ENCODE measurements at places on chromosomes 16 and 17. TPM values are rescaled to one million over a fixed set of nuclear protein-coding genes. Genes with fewer than 3 reads are reported as not detected.
A peak's percentile ranks its signal among the peaks of the same experiment; 100 is the strongest.

DNA sequence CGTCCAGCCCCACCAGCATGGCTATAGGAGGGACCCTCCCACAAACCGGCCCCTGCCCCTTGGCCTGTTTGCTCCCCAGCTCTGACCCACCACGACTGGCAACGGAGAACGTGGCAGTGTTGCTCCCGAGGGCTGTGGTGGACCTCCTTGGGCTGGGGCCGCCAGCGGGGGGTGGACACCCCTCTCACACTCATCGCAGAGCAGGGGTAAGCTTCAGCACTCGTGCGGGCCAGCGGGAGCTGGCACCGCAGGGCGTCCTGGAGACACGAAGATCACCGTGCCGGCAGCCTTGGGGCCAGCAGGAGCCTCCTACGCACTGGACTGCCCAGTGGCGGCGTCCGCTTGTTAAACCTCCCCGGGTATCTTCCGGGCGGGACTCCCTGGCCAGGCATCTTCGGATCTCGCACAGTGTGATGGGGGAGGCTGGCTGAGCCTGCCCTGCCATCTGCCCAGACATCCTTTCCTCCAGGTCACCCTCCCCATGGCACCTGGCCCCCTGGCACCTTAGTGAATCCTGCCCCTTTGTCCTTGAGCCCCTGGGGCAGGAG lies 53.5 kb downstream of the ABR start:
- H3K27ac ChIP-seq, result no peak overlapping the region
- peaks cover 9% of the 10 kb centered on the region for H3K4me1 ChIP-seq

DNA sequence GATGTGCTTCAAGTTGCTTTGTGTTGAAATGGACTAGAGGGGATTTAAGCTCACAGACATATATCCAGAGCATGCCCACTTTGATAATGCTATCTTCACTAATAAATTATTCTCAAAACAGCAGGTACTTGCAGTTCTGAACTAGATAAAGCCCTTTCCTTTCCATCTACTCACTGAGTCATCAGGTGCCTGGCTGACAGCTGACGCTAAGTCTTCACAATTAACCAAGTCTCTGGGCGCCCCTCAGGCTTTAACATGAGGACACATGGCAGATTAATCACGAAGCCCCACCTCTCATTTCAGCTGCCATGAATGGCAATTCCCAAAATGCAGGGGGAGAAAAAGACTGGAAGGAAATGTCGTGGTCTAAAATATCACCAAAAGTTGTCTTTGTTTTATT lies 29.5 kb upstream of the CRISPLD2 start:
- no peaks in the 10 kb centered on the region for H3K4me1 ChIP-seq
- H3K27ac ChIP-seq, result no peak overlapping the region
- H3K27me3 ChIP-seq, result no peaks in the 10 kb centered on the region
- no peak for DNase-seq

DNA sequence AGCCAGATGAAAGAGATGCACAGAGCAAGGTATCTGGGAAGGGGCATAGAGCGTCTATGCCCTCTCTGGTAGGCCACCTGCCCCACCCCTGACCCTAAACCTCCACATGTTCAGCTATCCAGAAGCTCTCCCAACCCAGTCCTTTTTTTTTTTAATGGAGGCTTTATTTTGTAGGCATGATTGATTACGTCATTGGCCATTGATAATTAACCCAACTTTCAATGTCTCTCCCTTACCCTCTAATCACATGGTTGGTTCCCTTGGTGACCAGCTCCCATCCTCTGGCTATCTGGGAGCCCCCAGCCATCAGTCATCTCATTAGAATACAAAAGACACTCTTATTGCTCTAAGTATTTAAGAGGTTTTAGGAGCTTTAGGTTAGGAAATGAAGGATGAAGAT lies 14.3 kb upstream of the CES5A start:
- no peaks in the 10 kb centered on the region for H3K36me3 ChIP-seq
- H3K27me3 ChIP-seq, result no peaks in the 10 kb centered on the region
- H3K4me3 ChIP-seq, result no peak overlapping the region

DNA sequence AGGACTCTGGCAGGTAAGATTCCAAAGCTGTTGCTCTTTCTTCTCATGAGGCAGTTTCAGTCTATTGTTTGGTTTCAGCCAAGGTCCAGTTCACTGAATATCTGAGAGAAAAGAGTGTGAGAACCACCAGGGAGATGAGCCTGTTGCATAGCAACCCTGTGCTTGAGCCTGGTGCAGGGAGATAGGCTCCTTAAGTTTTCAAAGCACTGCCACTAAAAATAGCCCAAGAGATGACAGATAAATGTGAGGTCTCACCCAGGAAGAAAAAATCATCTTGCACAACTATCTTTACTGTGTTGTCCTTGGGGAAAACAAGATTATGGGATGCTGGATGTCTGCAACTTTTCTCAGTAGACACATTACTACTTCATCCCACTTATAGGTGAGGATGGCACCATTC lies 26.2 kb upstream of the NUDT7 start:
- DNase-seq, result no peak
- H3K4me1 ChIP-seq, result no peaks in the 10 kb centered on the region
- no peaks in the 10 kb centered on the region for H3K36me3 ChIP-seq
- H3K4me3 ChIP-seq, result no peak overlapping the region

DNA sequence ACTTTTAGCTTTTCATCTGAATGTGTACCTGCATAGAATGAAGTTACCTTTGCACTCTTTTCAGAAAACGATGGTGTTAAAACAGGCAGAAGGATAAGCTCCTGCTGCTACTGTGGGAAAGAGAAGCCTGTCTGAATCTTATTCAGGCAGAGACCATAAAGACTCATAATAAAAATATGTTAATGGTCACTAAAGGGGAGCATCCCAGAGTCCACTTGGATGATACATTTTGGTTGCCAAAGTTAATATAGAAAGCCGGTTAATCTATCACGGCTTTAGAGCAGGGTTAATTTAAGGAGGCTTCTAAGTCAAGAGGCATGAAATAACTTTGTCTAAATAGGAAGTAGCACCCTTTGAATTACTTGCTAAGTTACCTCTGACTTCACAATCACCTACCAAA lies 2.9 kb downstream of the MARCHF10 start:
- H3K36me3 ChIP-seq, result no peaks in the 10 kb centered on the region
- DNase-seq, result no peak
- no peaks in the 10 kb centered on the region for H3K4me1 ChIP-seq
- no peak overlapping the region for H3K27ac ChIP-seq
- no peak overlapping the region for H3K4me3 ChIP-seq

DNA sequence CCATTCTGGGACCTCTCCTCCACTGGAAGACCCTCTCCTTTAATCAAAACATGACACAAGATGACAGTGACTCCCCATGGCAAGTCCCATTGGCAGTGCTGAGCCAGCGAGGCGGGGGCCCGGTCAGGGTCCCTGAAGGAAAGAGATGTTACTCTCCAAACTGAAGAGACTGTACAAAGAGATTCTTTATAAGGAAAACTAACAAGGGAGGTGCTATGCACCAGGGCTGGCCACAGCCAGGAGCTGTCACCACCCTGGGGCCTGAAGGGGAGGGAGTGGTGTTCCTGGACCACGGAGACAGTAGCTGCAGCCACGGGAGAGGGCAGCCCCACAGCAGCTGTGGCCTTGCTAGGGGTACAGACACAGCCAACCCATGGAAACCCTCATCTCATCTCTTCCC lies 123.1 kb downstream of the XYLT1 start:
- no peak for DNase-seq
- H3K4me1 ChIP-seq, result peaks cover 44% of the 10 kb centered on the region
- H3K27ac ChIP-seq, result peak overlapping the region; percentile 61
- peak overlapping the region; percentile 17 for H3K4me3 ChIP-seq
- no peaks in the 10 kb centered on the region for H3K27me3 ChIP-seq

DNA sequence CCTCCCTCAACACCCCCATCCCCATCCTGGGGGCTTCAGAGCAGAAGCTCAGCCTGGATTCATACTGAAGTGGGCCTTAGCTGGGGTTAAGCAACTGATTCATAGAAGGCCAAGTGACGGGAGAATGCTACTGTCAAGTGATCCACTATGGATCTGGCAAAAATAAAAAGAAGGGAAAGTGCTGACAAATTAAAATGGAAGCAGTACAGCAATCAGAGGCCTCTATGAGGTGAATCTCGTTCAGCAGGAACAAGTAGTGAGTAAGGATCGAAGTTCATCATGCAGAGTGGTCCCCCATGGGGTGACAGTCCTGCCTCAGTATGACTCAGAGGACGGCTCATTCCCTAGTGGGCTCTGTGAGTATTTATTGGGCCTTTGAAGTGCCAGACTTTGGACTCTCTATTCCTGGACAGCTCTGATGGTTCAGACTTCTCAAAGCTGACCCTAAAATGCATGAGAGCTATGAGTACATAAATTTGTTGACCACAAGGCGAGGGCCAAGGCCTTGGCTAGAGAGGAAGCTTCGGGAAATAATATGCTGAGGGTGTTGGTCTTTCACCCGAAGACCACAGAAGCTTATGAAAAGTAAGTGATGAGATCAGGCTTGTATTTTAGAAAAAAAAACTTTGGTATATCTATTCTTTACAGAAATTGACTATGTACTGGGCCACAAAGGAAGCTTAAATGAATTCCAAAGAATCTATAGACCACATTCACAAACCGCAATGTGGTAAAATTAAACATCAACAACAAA lies 5.3 kb upstream of the NSMCE1 start:
- no peaks in the 10 kb centered on the region for H3K27me3 ChIP-seq
- peak overlapping the region; percentile 26 for H3K4me3 ChIP-seq
- peaks cover 4% of the 10 kb centered on the region for H3K4me1 ChIP-seq
- H3K27ac ChIP-seq, result no peak overlapping the region

DNA sequence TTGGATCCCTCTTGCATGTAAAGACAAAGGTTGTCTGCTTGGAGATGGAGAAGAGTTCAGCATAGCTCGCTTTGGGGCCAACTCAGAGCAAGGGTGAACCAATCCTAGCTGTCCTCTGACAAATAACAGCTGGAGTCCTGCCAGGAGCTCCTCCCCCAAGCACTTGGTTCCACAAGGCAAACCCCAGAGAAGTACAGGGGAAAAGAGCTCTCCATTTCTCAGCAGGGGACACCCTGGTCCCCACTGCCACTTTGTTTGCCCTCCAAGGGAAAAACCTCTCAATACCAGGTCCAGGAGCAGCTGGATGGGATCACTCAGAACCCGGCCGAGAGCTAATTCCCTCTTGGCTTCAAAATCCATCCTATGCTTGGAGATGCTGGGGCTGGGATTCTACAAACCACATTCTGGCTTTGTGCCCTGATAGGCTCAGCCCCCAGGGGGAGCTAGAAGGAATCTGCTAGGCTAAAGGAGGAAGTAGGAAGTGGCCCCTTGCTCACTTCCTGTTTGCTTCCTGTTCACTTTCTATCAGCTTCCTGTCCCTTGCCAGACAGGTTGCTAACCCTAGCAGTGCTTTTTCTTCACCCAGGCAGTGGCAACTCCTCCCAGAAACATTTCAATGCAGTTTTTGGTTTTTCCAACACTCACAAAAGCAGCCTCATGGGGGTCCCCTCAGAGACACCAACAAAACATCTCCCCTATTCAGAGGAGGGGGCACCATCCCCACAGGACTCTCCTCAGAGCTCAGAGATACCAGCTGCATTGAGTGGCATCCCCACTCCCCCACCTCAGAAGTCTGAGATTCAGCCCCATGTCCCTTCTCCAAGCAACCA lies 30.7 kb downstream of the CDRT4 start:
- H3K4me1 ChIP-seq, result peaks cover 13% of the 10 kb centered on the region
- peaks cover 16% of the 10 kb centered on the region for H3K36me3 ChIP-seq
- H3K27ac ChIP-seq, result peak overlapping the region; percentile 37
- H3K4me3 ChIP-seq, result peak overlapping the region; percentile 17

The KRT31 gene
- total RNA-seq, result not detected

The CLEC10A gene
- not detected for total RNA-seq

The CACNA1H gene
- 4.2 TPM for total RNA-seq

The ADGRG1 gene
- total RNA-seq, result 1.2 TPM

The AARS1 gene
- total RNA-seq, result 25.2 TPM

The RAB26 gene
- total RNA-seq, result not detected

The LRRC37B gene
- total RNA-seq, result 112 TPM

Data from CD4-positive, CD25-positive, alpha-beta regulatory T cell (primary cell).